CD4-positive, alpha-beta T cell treated with Interleukin-4 for 1 hour (primary cell): ENCODE measurements at places on chromosomes 13 and 19.

GRCh38 chr13:80237646-80238045 lies 103.3 kb downstream of the SPRY2 start:
- DNase-seq = no peak

- no peak for DNase-seq
Observed at GRCh38 chr13:61110732-61111131, 304.9 kb downstream of the PCDH20 start.

GRCh38 chr19:28956421-28956820 lies 256.5 kb downstream of the UQCRFS1 start:
- DNase-seq = no peak

DNA sequence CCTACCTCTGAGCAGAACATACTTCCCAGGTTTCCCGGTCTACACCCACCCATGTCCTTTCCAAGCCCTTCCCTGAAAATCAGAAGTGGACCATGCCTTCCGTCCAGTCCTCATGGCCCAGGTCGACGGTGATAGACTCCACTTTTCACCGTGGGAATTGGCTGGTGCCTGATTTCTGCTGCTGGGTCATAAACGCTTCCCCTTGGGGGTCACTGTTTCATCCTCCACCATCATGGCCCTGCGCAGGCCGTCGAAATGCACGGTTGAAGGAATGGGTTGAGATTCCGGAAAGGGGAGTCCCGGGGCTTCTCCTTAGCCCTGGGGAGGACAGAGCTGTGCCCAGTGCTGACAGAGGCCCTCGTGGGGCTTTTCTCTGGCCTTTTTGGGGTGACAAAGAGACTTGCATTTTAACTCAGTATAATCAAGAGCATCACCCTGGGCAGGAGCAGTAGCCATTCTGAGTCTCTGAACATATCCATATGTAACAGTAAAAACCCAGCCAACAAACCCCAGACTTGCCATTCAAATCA lies 75.5 kb downstream of the SOX1 start:
- DNase-seq = no peak

- DNase-seq = no peak
Observed at GRCh38 chr19:58372311-58373133, 8.3 kb downstream of the ZNF837 start.
